Choroid plexus epithelial cell (primary cell): ENCODE measurements at places on chromosomes 6 and 20.

DNA sequence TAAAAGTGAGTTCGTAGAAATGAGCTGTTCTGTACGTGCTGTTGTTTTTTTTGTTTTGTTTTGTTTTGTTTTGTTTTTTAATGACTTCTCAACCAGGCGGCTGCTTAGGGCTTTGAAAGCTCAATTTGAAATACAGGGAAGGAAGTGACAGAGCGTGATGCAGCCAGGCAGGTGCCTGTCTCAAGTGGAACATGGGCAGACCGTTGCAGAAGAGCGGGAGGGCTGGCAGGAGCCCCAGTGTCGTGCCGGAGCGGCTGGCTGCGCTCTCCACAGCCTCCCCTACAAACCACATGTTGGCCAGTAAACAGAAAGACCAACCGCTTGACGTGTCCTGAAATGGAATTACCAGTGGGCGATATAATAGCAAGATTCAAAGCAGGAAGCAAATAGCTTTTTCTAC is 164.9 kb upstream of the RREB1 start:
- DNase-seq, result no peak

GRCh38 chr20:57838670-57839151 is 128.9 kb upstream of the PMEPA1 start:
- DNase-seq, result no peak

GRCh38 chr6:31889331-31889972 is 8.0 kb downstream of the EHMT2 start:
- DNase-seq, result no peak

- DNase-seq, result peak; percentile 5
Observed at GRCh38 chr20:20051767-20052073, 546 bp downstream of the CRNKL1 start.

- DNase-seq, result no peak
Observed at GRCh38 chr20:10550204-10551118, 115.4 kb downstream of the SLX4IP start.

- DNase-seq, result no peak
Observed at GRCh38 chr6:155181498-155181897, 82.3 kb upstream of the CLDN20 start.

- DNase-seq, result peak; percentile 39
Observed at GRCh38 chr6:156916130-156916801, 139.1 kb downstream of the ARID1B start.

GRCh38 chr6:73873081-73873480 is 177.1 kb downstream of the CD109 start:
- DNase-seq, result no peak

DNA sequence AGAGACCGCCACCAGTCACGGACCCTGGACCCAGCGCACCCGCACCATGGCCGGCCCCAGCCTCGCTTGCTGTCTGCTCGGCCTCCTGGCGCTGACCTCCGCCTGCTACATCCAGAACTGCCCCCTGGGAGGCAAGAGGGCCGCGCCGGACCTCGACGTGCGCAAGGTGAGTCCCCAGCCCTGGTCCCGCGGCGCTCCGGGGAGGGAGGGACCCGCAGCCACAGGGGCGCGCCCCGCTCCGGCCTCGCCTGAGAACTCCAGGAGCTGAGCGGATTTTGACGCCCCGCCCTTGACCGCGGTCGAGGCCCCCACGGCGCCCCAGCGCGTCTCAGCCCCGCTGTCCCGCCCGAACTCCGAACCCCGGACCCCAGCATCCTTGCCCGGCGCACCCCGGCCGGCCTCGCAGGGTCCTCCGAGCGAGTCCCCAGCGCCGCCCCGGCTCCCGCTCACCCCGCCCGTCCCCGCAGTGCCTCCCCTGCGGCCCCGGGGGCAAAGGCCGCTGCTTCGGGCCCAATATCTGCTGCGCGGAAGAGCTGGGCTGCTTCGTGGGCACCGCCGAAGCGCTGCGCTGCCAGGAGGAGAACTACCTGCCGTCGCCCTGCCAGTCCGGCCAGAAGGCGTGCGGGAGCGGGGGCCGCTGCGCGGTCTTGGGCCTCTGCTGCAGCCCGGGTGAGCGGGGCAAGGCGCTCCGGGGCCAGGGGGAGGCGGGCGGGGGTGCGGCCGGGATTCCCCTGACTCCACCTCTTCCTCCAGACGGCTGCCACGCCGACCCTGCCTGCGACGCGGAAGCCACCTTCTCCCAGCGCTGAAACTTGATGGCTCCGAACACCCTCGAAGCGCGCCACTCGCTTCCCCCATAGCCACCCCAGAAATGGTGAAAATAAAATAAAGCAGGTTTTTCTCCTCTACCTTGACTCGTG is at the start of gene OXT:
TSS of gene OXT (plus strand) at position 11 of the 920 bp plus-strand sequence. CDS start at position 47, 36 bp downstream.
- DNase-seq, result no peak

GRCh38 chr20:8812817-8813216 is 256.1 kb upstream of the PLCB4 start:
- no peak for DNase-seq

DNA sequence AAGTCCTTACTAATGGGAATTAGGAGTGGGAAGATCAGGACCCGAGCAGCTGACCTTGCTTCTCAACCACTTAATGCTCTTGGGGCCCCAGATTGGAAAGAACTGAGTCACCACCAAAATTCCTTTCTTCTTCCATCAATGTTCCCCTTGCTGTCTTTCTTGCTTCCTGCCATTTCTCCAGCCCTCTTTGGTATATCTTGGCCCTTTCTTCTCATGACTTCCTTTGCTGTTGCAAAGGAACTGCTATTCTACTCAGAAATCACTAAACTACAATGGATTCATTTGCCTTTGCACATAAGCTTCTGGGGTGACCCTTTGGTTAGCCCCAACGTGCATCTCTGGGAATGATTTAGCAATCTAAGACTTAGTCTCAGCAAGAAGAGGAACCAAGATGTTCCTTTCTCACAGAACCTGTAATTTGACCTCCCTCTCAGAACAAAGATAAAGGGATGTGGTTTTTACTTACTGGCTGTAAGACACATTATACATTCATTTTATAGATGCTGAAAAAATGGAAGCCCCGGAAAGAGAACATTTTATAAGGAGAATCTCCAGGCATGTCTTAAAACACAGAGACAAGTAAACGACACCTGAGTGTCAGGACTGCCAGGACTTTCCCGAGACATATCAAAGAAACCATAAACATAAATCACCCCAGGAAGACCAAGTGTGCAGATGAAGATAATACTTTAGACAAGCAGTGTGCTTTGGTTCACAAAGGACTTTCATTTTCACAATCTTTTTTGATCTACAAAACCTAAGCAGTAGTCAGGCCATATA is 99.0 kb upstream of the TNFAIP3 start:
- peak; percentile 92 for DNase-seq

- DNase-seq, result no peak
Observed at GRCh38 chr6:69285054-69285453, 511.8 kb downstream of the LMBRD1 start.

GRCh38 chr6:20692023-20692422 is 157.8 kb downstream of the CDKAL1 start:
- DNase-seq, result no peak
